ENCODE measurements at places on chromosomes 3 and 15.

DNA sequence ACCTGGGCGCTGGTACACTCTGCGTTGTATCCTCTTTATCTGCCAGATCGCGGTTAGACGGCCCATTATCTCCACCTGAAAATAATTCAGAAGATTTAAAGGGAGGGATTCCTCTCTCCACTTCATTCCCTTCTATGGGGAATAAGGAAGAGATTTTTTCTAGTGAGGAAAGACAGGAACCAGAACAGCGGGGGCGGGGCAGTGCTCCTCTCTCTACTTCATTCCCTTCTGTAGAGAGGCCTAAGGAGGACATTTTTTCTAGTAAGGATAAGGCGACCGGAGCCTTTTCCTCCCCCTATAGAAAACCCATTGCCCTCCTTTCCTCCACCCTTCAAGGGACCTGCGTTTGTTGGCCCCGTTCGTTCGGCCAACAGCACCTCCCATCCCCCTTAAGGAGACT, 8.3 kb upstream of the LIPH start:
- no peak for DNase-seq

DNA sequence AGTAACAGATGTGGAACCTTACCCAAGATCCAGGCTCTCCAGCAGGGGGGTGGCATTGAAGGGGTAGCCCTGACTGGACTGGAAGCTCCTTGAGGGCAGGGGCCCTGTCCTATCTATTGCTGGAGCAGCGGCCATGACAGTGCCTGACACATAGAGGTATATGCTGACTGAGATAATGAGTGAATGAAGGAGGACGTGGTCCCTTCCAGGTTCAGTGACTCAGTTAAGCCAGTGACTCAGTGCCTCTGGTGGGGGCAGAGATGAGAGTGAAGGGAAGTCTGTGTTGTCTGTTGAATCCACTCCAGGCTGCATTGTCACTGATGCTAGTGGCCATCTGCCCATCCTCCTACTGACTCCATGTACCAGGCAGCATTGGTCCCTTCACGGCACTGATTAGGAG, 13.0 kb upstream of the CTXND1 start:
- no peak for DNase-seq

DNA sequence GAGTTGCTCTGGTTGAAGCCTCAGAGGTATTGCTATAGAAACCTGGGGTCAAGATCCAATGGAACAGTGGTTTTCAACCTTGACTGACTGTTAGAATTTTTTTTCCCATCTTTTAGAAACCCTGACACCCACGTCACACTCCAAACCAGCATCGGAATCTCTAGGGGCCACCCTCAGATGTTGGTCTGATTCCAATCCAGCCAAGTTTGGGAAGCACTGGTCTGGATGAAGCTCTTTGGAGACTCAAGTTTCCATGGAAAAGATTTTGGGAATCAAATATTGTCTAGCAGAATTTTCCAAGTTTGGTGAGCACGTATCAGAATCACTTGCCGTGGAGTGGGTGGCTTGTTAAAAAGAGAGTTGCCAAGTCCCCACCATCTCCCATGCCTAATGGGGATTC, 103.8 kb downstream of the THSD4 start:
- DNase-seq = no peak

GRCh38 chr15:89975482-89976245, 25.5 kb upstream of the ZNF710 start:
- DNase-seq = no peak

GRCh38 chr15:68797599-68798345, 22.9 kb downstream of the ANP32A start:
- DNase-seq = no peak

GRCh38 chr3:26280517-26280916, 342.1 kb upstream of the LRRC3B start:
- DNase-seq = no peak

GRCh38 chr15:58870451-58870850, 63.0 kb downstream of the SLTM start:
- no peak for DNase-seq

- DNase-seq = no peak
Measured at GRCh38 chr3:185552358-185552877, at the start of gene LIPH. Gene LIPH, minus strand, starts transcription at chr3:185552588. Its CDS starts 117 bp downstream, at chr3:185552471.

- no peak for DNase-seq
Measured at GRCh38 chr3:57179580-57180410, 14.6 kb upstream of the IL17RD start.

DNA sequence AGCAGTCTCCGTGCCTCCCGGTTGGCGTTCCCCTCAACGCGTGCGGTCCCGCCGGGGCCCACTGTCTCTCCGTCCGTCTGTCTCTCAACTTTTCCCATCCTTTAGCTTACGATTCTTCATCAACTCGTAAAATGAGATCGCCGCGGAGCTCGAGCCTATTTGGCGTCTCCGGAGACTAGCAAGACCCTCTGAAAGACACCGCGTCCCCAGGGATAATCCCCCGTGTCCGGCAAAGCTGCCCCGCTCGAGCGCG, 3.4 kb downstream of the GATA2 start:
- no peak for DNase-seq

GRCh38 chr3:20400281-20400680, 214.3 kb upstream of the SGO1 start:
- DNase-seq = no peak

DNA sequence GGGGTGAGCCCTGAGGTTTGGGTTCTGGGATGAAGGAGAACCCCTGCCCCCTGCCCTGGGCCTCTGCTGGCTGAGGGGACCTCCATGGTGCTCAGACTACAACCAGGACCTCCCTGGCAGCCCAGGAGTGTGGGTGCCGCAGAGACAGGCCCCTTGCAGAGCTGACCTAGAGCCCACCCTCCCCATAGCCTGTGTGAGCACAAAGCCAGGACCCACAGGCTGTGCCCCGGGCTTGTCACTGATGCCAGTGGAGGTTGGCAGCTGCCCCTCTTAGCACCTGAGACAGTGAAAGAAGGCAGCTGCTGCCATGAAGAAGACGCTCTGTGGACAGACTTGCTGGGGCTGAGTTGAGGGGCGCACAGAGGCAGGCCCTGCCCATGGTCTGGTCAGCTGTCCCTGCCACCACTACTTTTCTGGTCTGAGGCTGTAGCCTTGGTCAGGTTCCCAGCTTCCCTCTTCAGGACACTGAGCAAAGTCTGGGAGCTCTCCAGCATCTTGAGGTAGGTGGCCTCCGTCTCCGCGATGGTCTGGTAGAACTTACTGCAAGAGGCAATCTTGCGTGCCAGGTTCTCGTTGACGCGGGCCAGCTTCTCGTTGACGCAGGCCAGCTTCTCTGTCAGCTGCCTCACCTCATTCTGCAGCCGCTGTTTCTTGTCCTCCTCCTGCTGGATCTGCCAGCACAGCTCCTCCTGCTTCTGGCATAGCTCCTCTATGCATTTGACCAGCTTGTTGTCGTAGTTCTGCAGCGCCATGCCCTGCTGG, 23.0 kb downstream of the USP4 start:
- DNase-seq = no peak

DNA sequence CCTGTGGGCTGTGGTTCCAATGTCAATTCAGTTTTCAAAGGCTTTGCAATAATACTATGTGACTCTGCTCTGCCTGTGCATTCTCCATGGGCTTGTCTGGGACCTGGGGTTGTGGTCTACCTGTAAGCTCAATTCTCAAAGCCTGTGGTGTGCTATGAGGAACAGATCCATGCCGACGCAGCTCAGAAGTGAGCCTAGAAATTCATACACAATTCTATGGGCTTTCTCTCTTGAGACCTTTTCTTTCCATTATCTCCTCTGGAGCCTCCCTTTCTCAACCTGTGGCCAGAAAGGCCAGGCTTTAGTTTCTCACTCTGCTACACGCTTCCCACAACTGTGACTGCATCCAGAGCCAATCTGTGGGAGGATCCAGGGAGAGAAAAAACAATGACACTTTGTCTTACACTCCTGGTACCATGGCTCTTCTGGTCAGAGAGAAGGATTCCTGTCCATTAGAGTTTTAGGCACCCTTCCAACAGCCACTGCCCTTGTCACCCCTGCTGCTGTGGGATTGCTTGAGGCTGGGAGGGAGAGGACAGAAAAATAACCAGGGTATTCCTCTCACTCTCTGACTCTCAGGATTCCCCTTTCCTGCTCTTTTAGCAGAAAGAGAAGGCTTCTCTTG, 34.1 kb upstream of the KLF13 start:
- DNase-seq = no peak

DNA sequence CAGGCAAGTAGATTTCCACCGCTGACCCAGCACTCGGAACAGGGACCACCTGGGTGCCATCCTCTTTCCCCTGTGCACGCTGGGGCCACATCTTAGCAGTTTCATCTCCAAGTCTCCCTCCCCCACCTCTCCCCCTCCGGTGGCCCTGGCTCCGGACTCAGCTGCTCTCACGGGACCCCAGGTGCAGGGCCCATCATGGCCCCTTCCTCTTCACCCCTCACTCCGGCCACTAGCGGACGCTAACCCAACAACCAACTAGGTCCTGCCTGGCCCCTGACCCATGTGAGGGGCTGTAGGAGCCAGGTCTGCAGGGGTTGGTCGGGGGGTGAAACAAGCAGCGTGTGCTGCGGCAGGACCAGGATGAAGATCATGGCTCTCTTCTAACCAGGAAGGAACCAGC, 31.3 kb upstream of the IQSEC1 start:
- no peak for DNase-seq

DNA sequence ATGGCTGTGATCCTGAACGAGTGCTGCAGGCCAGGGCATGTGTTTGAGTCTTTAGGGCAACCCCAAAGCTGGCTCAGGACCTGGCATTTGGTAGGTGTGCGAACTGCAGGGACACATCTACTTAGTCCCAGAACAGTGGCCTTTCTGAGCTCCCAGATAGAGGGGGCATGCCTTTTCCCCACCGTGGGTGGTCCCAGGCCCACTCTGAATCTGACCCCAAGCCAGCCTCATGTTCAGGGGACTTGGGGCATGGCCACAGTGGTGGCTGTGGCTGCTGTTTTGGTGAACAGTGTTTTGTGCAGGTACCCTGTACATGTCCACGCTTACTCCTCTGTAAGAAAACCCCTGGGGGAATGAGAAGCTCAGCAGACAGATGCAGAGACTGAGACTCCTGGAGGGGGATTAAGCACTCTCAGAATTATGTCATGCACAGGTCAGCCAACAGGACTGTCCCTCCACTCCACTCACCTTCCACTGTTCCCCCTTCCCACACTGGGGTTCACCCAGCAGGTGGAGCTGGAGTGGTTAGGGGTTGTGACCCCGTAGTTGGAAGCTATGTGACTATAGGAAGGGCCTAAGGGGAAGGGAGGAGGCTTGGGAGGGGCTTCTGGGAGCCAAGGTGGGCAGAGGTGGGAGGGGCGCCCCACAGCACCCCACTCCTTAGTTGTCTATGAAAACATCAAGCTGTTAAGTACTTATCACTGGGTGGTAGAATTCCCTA, 16.4 kb downstream of the ESYT3 start:
- no peak for DNase-seq
